ENCODE measurements at places on chromosomes 5 and 9.

GRCh38 chr5:85049020-85049419 lies 664.3 kb upstream of the EDIL3 start:
- peak; percentile 19 for DNase-seq

GRCh38 chr9:123096987-123097386 lies 63.5 kb downstream of the GPR21 start:
- no peak for DNase-seq

GRCh38 chr5:35478856-35479682 lies 138.6 kb upstream of the SPEF2 start:
- no peak for DNase-seq

DNA sequence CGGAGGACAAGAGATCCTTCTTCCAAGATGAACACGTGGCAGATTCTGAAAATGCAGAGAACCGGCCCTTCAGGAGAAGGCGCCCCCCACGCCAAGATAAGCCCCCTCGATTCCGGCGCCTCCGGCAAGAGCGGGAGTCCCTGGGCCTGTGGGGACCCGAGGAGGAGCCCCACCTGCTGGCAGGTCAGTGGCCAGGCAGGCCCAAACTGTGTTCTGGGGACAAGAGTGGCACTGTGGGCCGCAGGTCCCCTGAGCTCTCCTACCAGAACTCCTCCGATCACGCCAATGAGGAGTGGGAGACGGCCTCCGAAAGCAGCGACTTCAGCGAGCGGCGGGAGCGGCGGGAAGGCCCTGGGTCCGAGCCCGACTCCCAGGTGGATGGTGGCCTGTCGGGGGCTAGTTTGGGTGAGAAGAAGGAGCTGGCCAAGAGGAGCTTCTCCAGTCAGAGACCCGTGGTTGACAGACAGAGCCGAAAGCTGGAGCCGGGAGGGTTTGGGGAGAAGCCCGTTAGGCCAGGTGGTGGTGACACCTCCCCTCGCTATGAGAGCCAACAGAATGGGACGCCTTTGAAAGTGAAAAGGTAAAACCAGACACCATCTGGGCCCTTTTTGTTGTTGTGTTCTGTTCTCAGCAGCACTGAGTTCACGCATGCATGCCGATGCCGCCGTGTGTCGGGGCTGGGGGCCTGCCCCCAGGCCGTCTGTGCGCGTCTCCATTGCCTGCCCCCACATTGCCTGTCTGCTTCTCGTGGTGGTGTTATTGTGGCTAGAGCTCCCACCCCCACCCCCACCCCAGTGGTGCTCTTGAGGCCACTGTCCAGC lies 26.6 kb upstream of the POMT1 start:
- DNase-seq: no peak

GRCh38 chr5:15717001-15717400 lies 217.0 kb downstream of the FBXL7 start:
- DNase-seq: peak; percentile 33

DNA sequence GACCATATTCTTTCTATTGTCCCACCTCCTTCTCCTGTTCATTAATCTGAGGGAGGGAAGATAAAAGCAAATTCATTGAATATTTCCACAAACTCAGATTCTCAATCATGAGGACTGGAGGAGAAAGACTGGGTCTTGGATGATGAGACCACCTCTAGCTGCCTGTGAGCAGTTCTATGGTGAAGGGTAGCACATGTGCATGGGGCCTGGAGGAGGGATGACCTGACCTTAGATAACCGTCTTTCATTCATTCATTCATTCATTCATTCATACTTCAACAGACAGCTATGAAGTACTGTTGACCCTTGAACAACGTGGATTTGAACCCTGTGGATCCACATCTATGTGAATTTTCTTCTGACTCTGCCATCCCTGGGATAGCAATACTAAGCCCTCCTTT lies 68.4 kb downstream of the MED10 start:
- DNase-seq: no peak

GRCh38 chr9:130937146-130938076 lies 1.6 kb downstream of the FIBCD1 start:
- no peak for DNase-seq

DNA sequence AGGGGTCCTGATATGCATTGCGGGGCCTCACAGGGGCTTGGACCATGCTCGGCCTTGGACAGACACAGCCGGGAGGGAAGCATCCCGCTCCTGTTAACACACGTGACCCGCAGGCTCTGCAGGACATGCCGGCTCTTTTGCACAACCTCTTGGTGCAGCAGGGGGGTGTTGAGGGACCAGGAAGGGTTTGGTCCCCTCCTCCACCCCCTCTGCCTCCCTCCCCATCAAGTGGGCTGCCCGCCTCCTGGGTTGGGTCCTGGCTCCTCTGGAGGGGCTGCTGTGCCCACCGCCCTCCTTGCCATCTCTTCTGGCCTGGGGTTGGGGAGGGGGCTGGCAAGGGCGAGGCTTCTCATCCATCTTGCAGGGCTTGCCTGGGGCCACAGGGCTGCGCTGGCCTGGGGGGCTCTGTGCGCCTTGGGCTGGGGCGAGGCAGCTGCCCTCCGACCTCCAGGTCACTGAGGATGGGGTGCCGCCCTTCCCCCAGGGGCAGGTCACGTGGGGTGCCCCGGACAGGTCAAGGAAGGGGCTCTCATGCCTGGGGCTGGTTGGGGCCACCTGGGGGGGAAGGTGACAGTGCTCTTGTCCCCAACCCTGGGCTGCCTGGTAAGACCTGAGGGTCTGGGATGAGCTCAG lies 16.8 kb upstream of the SLC9A3 start:
- no peak for DNase-seq

DNA sequence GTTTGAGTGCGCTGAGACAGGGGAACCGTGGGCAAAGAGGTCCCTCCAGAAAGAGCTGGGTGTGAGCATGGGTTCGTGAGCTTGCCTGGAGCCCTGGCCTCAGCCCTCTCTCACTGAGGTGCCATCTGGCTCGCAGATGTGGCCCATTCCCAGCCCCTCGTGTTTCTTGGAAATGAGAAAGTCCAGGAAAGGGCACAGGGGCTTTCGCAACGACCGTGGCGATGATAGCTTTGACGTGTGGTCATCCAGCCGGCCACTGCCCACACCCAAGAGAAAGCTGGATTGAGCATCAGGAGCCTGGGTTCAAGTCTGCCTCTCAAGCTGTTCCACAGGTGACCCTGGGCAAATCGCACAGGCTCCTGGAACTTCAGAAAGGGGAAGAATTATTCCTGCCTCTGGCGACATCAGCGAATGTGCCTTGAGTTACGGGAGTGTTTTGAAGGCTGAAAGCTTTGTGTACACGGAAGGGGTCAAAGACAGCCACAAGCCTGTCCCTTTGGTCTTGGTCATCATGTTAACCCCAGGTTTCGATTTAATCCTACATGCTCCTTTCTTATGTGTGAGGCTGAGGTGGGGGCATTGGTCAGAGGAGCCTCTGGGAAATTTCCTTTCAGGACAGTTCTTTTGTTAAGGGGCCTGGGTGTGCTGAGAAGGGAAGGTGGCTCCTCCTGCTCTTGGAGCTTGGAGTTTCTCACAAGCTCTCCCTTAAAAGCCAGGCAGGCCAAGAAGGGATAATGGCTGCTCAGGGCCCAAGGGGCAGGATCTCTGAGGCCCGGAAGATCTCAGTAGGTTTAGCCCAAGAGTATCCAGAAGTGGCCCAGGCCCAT lies 41.7 kb upstream of the IL17B start:
- DNase-seq: no peak

GRCh38 chr9:31807574-31808256 lies 576.7 kb upstream of the ACO1 start:
- no peak for DNase-seq

- DNase-seq: no peak
Observed at GRCh38 chr9:126116351-126117157, 210.1 kb upstream of the MVB12B start.

Measured in retinal pigment epithelial cell (primary cell).